Daoy (cell line): ENCODE measurements at places on chromosomes 16 and 17. TPM values are rescaled to one million over a fixed set of nuclear protein-coding genes. Genes with fewer than 3 reads are reported as not detected.

DNA sequence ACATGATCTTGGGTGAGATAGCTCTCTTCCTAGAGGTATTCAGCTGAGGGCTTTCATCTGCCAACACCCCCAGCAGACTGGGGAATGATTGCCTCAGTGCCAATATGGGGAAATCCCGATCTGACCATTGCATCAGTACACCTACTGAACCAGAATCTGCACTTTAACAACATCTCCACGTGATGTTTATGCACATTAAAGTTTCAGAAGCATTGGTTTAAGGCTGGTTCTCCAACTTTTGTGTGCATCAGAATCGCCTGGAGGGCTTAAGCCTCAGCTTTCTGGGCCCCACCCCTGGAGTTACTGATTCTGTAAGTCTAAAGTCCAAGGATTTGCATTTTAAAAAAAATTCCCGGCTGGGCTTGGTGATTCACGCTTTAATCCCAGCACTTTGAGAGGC lies 123.6 kb upstream of the MED13 start:
- peak; percentile 46 for DNase-seq

- no peak for DNase-seq
These were observed 6.5 kb downstream of the EIF1 start for GRCh38 chr17:41695134-41695661.

DNA sequence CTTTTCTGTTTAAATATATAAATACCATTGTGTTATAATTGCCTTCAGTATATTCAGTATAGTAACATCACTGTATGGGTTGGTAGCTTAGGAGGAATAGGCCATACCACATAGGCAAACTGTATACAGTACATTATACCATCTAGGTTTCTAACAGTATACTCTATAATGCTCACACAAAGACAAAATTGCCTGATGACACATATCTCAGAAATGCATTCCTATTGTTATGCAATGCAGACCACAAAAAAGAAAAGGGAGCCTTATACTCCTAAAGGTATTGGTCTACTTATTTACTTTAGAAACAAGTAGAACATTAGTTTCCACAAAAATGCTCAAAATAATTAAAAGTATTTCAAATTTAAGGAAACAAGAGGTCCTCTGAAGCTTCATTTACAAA lies 47.9 kb downstream of the SETD6 start:
- DNase-seq = no peak

The PYY gene
- not detected in 2 replicates for total RNA-seq

GRCh38 chr17:55292094-55292493 lies 27.3 kb downstream of the HLF start:
- DNase-seq = no peak

DNA sequence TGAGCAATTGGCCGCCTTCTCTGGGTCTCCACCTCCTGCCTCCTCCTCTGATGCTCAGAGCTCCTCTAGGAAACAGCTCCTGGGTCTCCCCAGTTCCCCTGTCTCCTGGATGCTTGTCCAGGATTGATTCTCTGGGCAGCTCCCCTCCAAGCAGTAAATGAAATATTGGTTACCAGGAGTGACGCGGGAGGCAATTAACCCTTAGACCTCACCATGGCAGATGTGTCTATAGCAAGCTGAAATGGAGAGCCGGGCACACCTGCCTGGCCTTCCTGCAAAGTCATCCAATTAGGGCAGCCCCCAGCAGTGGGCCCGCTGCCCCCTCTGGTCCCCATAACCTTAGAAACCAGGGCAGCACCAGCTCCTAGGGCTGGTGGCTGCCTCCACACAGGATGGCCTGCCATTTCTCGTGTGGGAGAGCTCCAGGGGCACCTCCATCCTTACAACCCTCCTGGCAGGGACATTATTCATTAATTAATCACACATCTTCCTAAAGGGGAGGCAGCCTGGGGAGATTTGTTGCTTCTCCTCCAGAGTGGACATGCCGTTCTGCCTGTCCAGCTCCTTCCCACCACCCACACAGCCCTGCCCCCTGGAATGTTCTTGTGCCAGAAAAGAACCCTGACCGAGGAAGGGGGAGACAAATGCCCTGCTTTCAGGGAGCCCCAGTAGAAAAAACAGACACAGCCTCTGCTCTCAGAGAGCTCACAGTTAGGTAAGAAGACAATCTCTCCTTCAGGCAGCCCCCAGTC lies 8.3 kb upstream of the KIF18B start:
- no peak for DNase-seq

The KRT222 gene
- not detected in 2 replicates for total RNA-seq

- no peak for DNase-seq
These were observed 2.4 kb downstream of the CCL18 start for GRCh38 chr17:36066365-36066985.

- no peak for DNase-seq
These were observed 2.0 kb upstream of the PSMB3 start for GRCh38 chr17:38750312-38751121.

The CLDN9 gene
- total RNA-seq = not detected in 2 replicates

GRCh38 chr17:7034955-7035590 lies 742 bp upstream of the SLC16A13 start:
- DNase-seq = no peak
